ENCODE measurements at places on chromosomes 1 and 21.

GRCh38 chr1:26598890-26599289, 69.3 kb downstream of the RPS6KA1 start:
- peak; percentile 23 for DNase-seq

- no peak for DNase-seq
Measured at GRCh38 chr1:55015731-55016620, 17.2 kb downstream of the BSND start.

DNA sequence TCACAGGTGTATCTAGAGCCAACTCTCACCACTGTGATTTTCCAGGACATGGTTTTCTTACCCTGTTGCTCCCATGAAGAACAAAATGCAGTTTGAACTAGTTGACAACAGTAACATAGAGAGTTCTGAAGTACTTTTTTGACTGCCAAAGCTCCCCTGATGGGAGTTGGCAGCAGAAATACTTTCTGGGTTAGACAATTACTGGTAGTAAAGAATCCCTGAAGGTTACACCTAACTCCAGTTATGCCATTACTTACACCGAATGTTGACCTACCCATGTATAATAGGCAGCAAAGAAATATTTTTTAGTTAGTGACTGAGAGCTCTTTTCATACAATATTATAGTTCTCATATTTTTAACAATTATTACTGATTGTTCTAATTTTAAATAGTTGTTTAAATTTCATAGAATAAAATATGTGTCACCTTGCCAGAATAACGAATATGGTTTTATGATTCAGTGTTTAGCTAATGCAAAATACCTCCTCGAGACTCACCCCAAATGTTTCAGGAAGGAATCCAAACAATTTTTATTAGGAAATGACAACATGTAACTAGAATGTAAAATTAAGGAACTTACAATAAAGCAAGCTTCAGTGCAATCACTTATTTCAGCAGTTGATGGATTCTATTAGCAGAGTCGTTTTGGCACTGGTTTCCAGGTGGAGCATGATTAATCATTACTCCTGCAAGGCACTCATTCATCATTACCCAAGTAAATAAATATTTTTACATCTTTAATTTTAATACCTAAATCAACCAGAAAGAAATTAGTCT, 237.6 kb downstream of the MRPL39 start:
- DNase-seq = no peak

- peak; percentile 60 for DNase-seq
Measured at GRCh38 chr1:22184892-22185612, 42.2 kb upstream of the WNT4 start.

GRCh38 chr1:60280256-60280655, 206.7 kb upstream of the C1orf87 start:
- DNase-seq = peak; percentile 21

GRCh38 chr1:8302081-8302956, 15.6 kb upstream of the SLC45A1 start:
- DNase-seq = no peak

GRCh38 chr1:39789571-39790110, 976 bp upstream of the BMP8B start:
- no peak for DNase-seq

DNA sequence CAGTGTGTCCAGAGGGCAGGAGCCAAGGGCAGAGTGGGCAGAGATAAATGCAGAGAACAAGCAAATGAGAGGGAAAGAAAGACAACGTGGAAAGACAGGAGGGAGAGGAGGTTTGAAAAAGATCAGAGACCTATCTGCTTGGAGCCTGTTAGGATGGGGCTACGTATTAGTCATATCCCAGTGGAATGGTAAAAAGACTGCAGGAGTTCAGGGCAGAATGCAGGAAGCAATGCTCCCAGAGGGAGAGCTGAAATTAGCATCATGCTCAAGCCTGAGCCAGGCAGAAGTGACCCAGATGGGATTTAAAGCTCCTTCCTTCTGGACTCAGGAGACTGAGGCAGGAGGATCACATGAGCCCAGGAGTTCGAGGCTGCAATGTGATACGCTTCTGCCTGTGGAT, 261.3 kb upstream of the CHRM3 start:
- no peak for DNase-seq

DNA sequence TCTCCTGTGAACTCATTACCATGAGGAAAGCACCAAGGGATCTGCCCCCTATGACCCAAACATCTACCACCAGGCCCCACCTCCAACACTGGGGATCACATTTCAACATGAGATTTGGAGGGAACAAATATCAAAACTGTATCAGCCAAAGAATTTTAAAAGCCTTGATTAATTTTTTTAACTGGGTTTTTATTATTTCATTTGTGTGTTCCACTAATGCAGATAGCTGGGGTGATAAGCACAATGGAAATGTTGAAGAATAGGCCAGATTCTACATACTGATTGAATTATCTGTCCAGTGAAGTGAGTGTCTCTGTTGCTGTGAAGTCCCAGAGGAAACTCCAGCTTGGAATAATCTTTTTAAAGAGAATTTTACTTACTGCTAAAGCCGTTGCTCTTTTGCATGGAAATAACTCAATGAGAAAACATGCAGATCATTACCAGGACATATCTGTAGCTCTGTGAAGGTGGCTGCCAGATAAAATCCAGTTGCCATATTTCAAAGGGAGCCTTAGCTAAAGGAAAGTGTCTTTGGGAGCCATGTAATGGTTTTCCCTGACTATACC, 44.4 kb upstream of the DHCR24 start:
- no peak for DNase-seq

- DNase-seq = no peak
Measured at GRCh38 chr1:204438628-204439027, 27.0 kb upstream of the PPP1R15B start.

- DNase-seq = peak; percentile 58
Measured at GRCh38 chr1:905071-905749, 18.5 kb upstream of the SAMD11 start.

GRCh38 chr1:90964444-90965035, 57.3 kb downstream of the ZNF644 start:
- DNase-seq = peak; percentile 31

All from common myeloid progenitor, CD34-positive (primary cell).